ENCODE measurements at places on chromosomes 7 and 10.

DNA sequence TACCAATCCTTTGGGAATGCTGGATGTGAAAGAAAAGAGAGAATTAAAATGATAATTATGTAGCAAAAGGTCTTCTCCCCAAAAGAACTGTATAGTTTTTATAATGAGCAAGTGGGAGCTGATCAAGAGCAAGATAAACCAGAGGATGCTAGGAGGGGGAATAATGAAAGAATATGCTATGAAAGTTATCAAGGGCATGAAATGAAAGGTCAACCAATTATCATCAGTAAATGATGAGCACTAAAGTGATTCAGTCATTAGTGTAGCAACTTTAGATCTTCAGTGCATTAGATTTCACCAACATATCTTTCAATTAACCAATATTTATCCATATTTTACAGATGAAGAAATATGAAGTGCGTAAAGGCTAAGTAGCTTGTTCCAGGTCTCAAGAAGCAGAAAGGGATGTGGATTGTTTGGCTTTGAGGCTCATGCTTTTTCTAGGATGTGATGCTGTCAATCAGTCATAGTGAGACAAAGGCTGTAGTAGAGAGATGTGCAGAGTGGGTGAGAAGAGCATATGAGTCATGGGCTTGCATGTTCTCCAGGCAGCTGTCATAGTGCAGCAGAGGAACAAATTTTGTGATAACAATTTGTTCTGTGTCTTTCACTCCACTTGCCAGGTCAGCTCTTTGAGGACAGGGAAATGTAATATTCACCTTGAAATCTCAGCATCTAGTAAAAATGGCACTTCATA, 5.7 kb upstream of the OR2F2 start:
- no peaks in the 10 kb centered on the region for H3K36me3 ChIP-seq
- H3K4me3 ChIP-seq: no peak overlapping the region
- no peak for DNase-seq
- no peaks in the 10 kb centered on the region for H3K4me1 ChIP-seq
- no peak overlapping the region for H3K27ac ChIP-seq
- H3K27me3 ChIP-seq: no peaks in the 10 kb centered on the region

GRCh38 chr7:78499971-78500370, 701.4 kb downstream of the PHTF2 start:
- no peaks in the 10 kb centered on the region for H3K4me1 ChIP-seq
- H3K4me3 ChIP-seq: no peak overlapping the region
- no peaks in the 10 kb centered on the region for H3K27me3 ChIP-seq
- DNase-seq: no peak

- no peaks in the 10 kb centered on the region for H3K27me3 ChIP-seq
- H3K4me3 ChIP-seq: no peak overlapping the region
- H3K27ac ChIP-seq: no peak overlapping the region
- no peaks in the 10 kb centered on the region for H3K36me3 ChIP-seq
Measured at GRCh38 chr10:22505911-22506685, 160.8 kb downstream of the SPAG6 start.

DNA sequence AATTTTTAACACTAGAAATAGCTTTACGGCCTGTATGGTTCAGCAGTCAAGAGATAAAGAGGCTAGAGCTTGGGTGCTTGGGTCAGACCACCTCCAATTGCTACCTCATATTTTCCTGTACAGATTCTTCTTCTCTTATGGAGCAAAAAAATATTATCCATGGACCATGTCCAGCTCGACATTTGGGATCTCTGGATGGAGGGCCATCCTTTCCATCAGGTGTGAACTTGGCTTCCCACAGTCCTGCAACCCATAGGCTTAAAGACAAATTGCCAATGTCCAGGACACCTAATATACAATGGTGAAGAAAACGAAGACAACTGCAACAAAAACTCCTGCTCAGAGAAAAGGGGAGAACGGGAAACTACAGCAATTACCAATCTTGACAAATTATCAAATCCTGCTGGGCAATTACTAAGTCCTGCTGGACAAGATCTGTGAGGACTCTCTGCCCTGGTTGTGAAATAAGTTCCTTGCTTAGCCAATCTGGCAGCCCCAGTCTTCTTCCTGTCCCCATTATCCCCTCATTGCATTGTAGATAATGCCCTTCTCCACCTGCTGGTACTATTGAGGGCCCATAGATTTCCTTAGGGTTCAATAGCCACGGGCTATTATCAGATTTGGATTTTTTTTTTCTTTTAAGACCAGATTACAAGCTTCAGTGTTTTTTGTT, 42.0 kb upstream of the BRAF start:
- no peak for DNase-seq
- no peaks in the 10 kb centered on the region for H3K36me3 ChIP-seq
- no peaks in the 10 kb centered on the region for H3K4me1 ChIP-seq
- no peak overlapping the region for H3K4me3 ChIP-seq
- H3K27ac ChIP-seq: no peak overlapping the region
- H3K27me3 ChIP-seq: no peaks in the 10 kb centered on the region

DNA sequence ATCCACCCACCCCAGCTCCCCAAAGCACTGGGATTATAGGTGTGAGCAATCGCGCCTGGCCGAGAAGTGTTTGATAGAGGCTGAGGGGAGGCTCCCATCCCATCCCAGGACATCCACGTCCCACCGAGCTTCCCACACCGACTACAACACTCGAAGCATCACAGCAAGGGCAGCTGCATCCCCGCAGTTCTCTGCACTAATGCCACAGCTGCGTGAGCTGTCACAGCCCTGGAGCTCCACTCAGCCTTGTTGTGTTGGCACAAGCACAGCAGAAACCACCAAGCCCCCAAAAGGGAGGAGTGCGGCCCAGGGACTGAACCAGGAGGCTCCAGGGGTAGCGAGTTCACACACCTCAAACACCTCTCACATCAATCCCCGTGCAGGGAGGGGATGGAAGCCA, 121.6 kb downstream of the DIP2C start:
- no peak for DNase-seq
- no peak overlapping the region for H3K4me3 ChIP-seq
- no peak overlapping the region for H3K27ac ChIP-seq
- H3K4me1 ChIP-seq: peaks cover 9% of the 10 kb centered on the region
- no peaks in the 10 kb centered on the region for H3K36me3 ChIP-seq
- no peaks in the 10 kb centered on the region for H3K27me3 ChIP-seq

DNA sequence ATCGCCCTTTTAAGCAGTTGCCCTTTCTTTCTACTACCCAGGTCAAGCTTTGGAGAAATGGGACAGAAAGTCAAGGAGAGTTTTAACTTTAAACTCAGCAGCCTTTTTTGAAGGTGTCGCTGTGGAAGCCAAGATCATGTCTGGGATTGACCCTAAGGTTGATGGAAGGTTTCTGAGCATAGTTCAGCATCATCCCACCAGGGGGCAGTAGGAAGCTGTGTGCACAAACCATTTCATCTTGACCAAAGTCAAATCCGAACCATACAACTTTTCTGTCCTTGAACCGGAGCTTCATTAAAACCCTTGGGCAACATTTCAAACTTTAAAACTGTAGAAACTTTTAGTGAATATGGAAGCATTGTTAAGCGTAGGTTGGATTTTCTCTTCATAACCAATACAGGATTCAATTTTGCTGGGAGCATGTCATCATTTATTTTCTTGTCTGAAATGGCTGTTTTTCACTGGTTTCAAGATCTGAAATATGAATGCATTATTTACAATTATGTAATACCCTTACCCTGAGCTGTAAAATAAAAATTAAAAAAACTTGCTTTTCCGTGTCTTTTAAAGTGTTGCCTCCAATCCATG, 214.4 kb upstream of the KIAA1217 start:
- H3K36me3 ChIP-seq: no peaks in the 10 kb centered on the region
- DNase-seq: peak; percentile 36
- peak overlapping the region; percentile 17 for H3K4me3 ChIP-seq
- H3K27me3 ChIP-seq: no peaks in the 10 kb centered on the region
- no peak overlapping the region for H3K27ac ChIP-seq

DNA sequence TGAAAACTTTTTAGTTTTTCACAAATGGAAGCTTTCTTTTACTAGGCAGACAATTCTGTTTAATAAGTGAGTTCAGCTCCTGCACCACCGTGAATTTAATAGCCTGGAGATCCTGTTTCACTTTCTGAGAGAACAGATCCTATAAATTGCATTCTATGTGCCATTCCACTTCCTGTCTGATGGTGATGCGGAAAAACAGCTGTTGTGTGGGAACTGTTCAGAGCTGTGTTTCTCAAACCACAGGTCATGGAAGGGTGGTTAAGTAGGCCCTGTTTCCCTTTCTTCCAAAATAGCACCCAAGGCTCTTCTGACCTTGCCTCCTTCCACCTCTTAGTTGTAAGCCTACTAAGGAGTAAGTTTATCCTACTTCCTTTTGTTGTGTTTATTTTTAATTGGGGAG, 97.2 kb upstream of the DKK1 start:
- H3K36me3 ChIP-seq: no peaks in the 10 kb centered on the region
- no peak overlapping the region for H3K4me3 ChIP-seq
- no peaks in the 10 kb centered on the region for H3K4me1 ChIP-seq
- peak overlapping the region; percentile 23 for H3K27ac ChIP-seq
- H3K27me3 ChIP-seq: no peaks in the 10 kb centered on the region

DNA sequence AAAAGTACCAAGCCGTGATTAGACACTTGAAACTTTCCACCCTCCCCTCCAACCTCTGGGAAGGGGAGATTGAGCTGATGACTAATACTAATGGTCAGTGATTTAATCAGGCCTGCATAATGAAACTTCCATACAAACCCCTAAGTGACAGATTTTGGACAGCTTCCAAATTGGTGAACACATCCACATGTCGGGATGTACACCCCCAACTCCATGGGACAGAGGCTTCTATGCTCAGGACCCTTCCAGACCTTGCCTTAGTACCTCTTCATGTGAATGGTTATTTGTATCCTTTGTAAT, 4.8 kb downstream of the NUB1 start:
- H3K36me3 ChIP-seq: peaks cover 59% of the 10 kb centered on the region
- H3K4me1 ChIP-seq: peaks cover 60% of the 10 kb centered on the region
- H3K27ac ChIP-seq: peak overlapping the region; percentile 33

DNA sequence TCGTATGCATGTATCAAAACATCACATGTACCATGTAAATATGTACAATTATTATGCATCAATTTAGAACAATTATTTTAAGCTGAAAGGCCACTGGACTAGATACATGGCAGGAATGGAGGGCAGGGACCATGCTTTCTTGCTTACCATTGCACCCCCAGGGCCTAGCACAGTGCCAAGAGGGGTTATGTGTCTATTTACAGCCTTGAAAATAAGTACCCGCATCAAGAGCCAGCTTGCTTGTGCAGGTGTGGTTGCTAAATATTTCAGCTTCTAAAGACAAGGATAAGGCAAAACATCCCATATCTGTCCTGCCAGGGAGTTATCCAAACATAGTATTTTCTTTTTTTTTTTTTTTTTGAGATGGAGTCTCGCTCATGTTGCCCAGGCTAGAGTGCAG, 14.7 kb upstream of the OAT start:
- H3K36me3 ChIP-seq: no peaks in the 10 kb centered on the region
- no peaks in the 10 kb centered on the region for H3K4me1 ChIP-seq
- H3K27ac ChIP-seq: no peak overlapping the region
- H3K27me3 ChIP-seq: peaks cover 48% of the 10 kb centered on the region
- DNase-seq: no peak
- no peak overlapping the region for H3K4me3 ChIP-seq

- peaks cover 70% of the 10 kb centered on the region for H3K27me3 ChIP-seq
- no peak within 1 kb of the TSS for H3K27ac ChIP-seq
- H3K4me1 ChIP-seq: peaks cover 14% of the 10 kb centered on the region
- peak within 1 kb of the TSS; percentile 65 for H3K4me3 ChIP-seq
- DNase-seq: no peak
Measured at GRCh38 chr7:121872831-121873288, at the start of gene PTPRZ1. Gene PTPRZ1, plus strand, starts transcription at chr7:121873161. Its CDS starts 339 bp downstream, at chr7:121873500.

DNA sequence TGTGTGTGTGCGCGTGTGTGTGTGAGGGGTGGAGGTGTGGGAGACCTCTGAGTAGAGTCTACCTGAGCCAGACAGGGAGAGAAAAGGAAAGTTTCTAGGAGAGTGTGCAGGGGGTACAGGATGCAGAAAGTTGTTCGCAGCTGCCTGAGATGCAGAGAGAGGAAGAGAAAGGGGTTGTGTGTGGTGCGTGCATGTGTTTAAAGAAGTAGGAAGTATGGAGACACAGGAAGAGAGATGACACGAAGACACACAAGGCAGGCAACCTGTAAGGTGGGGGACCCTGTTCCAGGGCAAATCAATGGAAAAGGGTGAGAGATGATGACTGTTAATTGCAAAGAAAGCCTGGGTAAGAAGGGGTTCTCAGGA, 52.2 kb downstream of the C10orf105 start:
- H3K27ac ChIP-seq: no peak overlapping the region
- H3K4me1 ChIP-seq: no peaks in the 10 kb centered on the region
- H3K4me3 ChIP-seq: no peak overlapping the region
- no peaks in the 10 kb centered on the region for H3K27me3 ChIP-seq
- DNase-seq: no peak

GRCh38 chr10:50577681-50578350, 45.9 kb downstream of the SGMS1 start:
- H3K4me3 ChIP-seq: peak overlapping the region; percentile 40
- no peaks in the 10 kb centered on the region for H3K36me3 ChIP-seq

GRCh38 chr10:124035928-124036558, 57.4 kb downstream of the CHST15 start:
- peaks cover 20% of the 10 kb centered on the region for H3K4me1 ChIP-seq
- no peak overlapping the region for H3K27ac ChIP-seq
- H3K4me3 ChIP-seq: no peak overlapping the region
- DNase-seq: peak; percentile 33
- peaks cover 4% of the 10 kb centered on the region for H3K36me3 ChIP-seq

GRCh38 chr7:127253281-127254162, 781 bp upstream of the GRM8 start:
- no peak overlapping the region for H3K27ac ChIP-seq
- DNase-seq: peak; percentile 60
- H3K27me3 ChIP-seq: peaks cover 92% of the 10 kb centered on the region
- H3K4me3 ChIP-seq: peak overlapping the region; percentile 85
- H3K36me3 ChIP-seq: no peaks in the 10 kb centered on the region

DNA sequence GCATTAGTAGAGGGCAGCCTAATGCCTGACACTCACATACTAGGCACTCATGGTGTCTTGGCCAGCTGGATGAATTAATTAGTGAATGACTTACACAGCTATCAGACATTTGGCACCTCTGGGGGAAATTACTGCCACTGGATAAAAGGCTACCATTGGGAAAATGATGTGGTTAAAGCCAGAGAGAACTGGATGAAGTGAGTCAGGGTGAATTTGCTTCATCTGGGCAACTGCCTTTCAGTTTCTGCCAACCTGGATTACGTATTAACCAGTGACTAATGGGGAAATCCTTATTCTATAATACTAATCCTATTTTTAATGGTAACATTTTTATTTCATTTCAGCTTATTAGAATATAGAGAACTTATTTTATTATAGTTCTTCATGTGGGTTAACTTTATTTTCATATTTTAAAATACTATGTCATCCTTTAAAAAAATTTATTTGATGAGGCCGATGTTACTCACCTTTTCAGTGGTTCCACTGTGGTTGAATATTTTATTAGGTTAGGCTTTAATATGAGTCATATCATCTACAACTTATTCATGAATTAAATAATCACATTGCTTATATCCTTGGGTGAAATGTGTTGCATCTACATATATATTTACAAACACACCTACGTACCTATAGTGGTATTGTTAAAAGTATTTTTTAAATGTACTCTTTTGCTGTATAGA, 85.6 kb upstream of the CAPZA2 start:
- no peak overlapping the region for H3K4me3 ChIP-seq
- no peaks in the 10 kb centered on the region for H3K36me3 ChIP-seq
- no peaks in the 10 kb centered on the region for H3K27me3 ChIP-seq

- peaks cover 10% of the 10 kb centered on the region for H3K4me1 ChIP-seq
- H3K27ac ChIP-seq: no peak overlapping the region
- DNase-seq: no peak
- no peaks in the 10 kb centered on the region for H3K27me3 ChIP-seq
- H3K36me3 ChIP-seq: no peaks in the 10 kb centered on the region
Measured at GRCh38 chr7:13117103-13117502, 429.7 kb downstream of the ARL4A start.

GRCh38 chr7:142407939-142408570, 150.2 kb upstream of the PRSS58 start:
- no peak for DNase-seq
- no peaks in the 10 kb centered on the region for H3K4me1 ChIP-seq
- H3K27ac ChIP-seq: peak overlapping the region; percentile 54

All from left ventricle myocardium inferior (tissue), 1 donor.